ENCODE measurements at places on chromosomes 11 and 22.

GRCh38 chr22:20159076-20159475 lies 8.2 kb upstream of the CCDC188 start:
- no peak for DNase-seq

DNA sequence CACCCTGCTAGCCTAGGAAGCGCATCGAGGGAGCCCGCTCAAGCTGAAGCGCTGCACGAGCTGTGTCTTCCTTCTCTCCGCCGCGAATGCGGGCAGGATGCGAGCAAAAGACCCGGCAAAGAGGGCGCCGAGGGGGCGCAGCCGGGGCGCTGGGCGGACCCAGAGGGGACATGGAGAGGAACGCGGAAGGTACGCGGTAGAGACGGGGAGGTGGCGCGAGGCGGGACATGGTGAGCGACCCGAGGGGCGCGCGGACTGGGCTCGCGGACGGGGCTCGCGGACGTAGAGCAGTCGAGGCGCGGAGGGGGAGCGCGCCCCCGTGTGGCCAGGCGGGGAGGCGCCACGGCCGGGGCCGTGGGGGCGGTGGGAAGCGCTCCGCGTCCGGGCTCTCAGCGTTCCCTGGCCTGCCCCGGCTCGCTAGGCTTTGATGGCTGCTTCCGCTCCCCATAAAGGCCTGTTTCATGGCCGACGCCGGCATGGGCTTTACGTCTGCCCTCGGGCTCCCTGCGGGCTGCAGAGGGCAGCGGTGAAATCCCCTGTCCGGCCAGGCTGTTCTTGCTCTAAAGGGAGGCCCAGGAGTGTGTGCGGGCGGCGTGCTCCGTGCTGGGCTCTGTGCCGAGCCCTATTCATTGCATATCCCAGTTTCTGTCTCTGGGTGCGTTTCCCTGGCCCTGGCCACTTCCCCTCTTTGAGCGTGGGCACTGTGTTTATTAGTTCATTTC lies 31.2 kb upstream of the TRIM29 start:
- DNase-seq, result peak; percentile 82

- no peak for DNase-seq
Measured at GRCh38 chr11:33320814-33321330, 63.7 kb downstream of the HIPK3 start.

DNA sequence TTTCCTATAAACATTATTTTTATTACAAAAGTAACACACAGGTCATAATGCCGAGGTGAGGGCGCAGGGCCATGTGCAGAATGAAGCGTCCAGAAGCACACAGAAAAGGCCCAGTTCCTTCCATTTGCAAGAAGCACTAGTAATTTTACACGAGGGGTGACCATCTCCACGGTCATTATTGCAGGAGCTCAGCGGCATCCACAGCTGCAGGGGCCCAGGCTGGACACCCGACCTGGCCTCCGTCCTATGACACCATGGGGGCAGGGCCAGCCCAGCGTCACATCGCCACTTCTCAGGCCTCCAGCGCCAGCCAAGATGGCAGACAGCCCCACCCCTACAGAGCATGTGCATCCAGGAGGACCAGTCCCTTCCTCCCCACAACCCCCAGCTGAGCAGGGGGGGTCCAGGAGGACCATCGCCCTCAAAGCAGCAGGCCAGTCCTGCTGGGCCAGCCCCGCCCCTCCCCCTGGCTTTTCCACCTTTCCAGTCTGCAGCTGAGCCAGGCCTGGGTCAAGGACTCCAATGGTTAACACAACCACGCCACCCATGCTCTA lies 3.5 kb downstream of the IGF2 start:
- DNase-seq, result no peak

DNA sequence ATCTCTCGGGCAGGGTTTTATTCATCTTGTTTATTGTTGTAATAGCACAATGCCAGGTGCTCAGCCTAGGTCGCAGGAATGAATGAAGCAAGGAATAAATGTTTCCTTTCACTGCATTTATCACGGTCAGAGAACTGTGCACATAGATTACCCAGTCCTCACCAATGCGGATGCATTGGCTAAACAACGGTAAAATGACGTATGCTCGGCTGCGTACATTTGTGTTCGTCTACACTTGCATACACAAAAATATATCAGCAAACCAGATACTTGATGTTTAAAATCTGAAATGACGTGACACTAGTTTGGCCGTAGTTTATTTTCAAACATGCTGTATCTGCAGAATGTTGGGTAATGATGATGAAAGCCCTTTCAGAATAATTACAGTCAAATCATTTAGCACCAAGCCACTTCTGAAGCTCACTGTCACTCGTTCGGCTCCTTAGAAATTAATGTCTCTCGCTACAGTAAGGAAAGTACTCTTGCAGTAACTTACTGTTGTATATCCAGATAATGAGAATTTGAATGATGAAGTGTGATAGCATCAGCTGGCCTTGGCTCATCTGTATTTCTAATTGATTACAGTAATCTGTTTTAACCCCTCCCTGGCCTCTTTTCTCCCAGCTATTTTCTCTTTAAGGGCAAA lies 268.9 kb downstream of the LRRC4C start:
- DNase-seq, result no peak

Data from mammary epithelial cell (primary cell).